NCI-H510A treated with DMSO at 0.1 percent for 48 hours (cell line): ENCODE measurements at places on chromosomes 11 and 22.

- DNase-seq: peak; percentile 11
Observed at GRCh38 chr11:134124660-134125451, 56.0 kb downstream of the JAM3 start.

GRCh38 chr22:46140989-46141928 is 9.1 kb upstream of the PPARA start:
- no peak for DNase-seq

- no peak for DNase-seq
Observed at GRCh38 chr22:50717709-50718351, 20.2 kb upstream of the ACR start.

DNA sequence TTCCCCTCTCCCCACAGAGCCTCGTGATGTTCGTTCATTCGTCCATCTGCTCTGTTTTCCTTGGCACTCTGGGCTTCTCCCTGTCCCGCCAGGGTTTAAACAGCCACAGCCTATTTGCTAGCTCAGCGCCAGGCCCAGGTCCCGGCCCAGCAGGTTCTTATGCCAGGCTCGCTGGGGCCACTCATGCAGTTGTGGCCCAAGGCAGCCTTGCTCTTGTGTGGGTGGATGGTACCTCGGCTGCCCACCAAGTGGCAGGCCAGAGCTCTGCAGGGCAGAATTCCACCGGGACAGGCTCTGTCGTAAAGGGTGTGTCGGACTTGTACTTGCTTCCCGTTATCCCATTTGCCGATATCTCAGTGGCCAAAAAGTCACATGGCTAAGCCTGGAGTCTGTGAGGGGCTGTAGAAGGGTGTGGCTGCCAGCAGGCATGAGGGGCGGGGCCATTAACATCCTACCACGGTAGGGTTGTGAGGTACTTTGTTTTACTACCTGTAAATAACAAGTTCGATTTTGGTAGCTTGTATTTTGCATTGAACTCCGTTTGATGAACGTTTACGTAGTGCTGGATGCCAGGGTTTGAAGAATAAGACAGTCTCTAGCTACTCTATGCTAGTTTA is 7.9 kb downstream of the FAM118A start:
- peak; percentile 12 for DNase-seq

DNA sequence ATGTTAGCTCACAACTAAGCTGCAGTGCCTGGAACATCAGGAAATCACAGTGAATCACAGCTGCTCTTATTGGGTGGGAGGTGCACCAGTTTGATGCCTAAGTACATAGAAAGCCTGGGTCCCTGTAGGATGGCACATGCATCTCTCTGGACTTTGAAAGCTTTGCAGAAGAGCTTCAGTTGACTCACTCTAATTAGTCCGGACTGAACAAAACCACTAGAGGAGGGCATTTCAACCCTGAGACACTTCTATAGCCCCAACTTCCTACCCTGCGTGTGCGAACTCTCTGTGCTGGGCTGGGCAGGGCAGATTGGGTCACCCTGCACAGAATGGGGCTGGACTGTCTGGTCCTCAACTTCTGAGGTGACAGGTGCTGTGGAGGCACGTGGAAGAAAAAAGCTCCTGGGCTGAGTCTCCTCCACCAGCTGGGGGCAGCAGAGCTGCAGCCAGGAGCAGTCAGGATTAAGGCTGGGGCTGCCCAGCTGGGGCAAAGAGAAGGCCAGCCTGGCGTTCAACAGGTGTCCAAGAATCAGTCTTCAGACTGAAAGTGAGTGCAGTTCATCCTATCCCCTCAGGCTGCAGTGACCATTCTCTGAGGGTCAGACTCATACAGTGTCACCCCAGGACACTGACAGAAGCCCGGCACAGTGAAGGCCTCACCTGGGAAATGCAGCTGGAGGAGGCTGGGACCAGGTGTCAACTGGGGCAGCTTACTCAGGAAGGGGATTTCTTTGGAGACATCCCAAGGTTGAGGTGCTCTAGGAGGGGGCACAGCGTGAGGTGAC is 22.1 kb downstream of the GGTLC2 start:
- DNase-seq: peak; percentile 12

DNA sequence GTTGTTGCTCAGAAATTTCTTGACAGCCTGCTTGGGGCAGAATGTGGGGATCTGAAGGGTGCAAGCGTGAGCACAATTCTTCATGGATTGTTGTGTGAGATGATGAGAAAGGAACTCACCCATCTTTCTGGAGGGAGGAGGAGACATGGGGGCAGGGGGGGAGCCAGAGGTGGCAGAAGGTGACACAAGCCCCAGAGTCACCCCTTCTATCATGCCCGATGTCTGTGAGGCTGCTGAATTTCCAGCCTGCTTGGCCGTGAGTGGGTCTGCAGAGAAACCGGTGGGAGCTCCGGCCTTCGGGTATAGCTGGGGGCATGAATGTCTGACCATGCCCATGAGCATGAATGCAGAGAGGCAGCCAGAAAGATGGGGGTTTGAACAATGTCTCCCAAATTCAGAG is 870.7 kb downstream of the TBC1D22A start:
- DNase-seq: no peak

DNA sequence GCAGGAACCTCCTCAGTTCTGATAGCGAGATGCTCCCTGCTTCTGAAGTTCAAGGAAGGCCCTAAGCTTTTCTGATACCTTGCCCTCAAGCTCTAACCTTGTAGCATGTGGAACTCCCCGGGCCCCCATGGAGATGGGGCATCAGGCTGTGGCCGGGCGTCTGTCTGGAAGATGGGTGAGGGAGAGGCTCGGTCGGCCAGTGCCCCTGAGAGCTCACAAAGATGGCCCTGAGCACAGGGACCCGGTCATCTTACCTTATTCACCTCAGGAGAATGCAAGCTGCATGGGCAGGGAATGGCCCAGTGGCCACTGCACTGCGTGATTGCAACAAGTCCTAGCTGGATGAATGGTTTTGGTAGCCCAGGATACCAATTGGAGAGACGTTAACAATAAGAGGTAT is 830.3 kb downstream of the TBC1D22A start:
- DNase-seq: no peak

DNA sequence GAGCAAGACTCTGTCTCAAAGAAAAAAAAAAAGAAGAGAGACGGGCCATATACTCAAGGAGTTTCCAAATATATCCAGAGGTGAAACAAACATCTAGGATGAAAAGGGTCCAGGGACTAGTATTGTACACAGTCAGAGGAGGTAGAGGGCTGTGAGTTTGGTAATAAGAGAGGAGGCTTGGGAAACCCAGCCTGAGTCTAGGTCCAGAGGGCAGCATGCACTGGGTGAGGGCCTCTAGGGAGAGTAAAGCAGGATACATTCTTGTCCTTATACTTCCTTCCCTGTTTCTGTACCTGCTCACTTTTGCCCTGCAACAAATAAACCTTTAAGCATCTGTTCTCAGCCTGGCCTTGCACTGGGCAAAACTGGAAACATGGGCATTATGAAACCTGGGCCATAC is 31.5 kb downstream of the STIM1 start:
- DNase-seq: no peak

DNA sequence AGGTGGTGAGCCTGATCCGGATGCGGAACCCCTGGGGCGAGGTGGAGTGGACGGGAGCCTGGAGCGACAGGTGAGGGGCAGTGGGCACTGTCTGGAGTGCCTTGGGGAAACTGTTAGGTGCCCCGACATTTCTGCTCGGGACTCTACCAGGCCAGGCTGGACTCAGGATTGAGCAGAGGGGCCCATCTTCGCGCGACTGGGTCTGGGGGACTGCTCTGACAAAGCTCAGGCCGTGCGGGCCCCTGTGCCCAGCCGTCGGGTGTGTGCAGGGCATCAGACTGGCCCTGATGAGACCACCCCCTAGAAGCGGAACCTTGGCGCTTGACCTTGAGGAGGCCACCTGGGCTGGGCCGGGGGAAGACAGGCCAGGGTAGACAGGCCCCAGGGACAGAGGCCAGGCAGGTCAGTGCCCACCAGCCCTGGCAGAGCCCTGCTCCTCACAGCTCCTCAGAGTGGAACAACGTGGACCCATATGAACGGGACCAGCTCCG is 6.3 kb downstream of the CAPN1 start:
- DNase-seq: no peak

DNA sequence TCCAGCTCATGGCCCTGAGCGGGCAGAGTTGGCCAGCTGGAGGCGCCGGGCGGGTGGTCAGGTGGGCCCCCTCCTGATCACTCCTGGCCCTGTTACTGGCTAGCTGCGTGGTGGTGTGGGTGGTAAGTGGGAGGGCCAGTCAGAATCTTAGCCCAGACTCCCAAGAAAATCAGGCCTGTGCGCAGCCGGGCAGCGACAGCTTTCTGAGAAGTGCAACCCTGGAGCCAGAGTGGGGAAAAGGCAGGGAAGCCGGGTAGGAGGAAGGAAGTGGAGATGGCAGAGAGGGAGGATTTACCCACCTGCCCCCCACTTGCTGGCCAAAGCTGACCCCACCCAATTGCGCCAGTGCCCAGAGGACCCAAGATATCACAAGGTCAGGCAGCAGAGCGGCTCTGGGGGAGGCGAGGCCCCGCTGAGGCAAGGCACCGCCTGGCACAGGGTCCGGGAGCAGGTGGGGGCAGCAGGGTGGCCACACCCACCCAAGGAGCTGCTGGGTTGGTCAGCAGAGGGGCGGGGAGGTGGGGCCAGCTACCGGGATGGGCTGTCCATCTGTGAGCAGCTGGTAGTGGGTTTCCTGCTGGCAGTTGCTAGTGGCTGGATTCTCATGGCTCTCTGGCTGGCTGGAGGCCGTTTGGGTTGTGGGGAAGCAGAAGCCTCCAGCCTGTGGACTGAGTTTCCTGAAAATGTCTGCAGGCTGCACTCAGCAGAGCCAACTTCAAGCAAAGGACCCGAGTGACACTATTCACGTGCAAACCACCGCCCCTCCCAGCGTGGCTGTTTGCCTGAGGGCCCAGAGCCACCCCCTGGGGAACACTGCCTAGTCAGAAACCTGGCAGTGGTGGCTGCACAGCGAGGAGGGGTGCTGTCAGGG is 196.4 kb downstream of the IGLL1 start:
- no peak for DNase-seq

- DNase-seq: no peak
Observed at GRCh38 chr11:31817621-31818424, 6.7 kb upstream of the PAX6 start.
